Sigmoid colon (tissue), 7 donors: ENCODE measurements at places on chromosomes 7 and 10.

GRCh38 chr10:5089865-5090264, 4.3 kb upstream of the AKR1C3 start:
- DNase-seq: no peak

DNA sequence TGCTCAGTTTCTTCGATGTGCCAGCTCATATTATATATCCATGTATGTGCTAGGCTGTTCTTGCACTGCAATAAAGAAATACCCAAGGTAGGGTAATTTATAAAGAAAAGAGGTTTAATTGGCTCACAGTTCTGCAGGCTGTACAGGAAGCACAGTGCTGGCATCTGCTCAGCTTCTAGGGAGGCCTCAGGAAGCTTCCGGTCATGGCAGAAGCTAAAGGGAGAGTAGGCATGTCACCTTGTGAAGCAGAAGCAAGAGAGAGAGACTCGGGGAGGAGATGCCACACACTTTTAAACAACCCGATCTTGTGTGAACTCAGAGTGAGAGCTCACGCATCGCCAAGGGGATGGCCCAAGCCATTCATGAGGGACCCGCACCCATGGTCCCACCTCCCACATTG, 13.8 kb upstream of the ECHDC3 start:
- DNase-seq: no peak

DNA sequence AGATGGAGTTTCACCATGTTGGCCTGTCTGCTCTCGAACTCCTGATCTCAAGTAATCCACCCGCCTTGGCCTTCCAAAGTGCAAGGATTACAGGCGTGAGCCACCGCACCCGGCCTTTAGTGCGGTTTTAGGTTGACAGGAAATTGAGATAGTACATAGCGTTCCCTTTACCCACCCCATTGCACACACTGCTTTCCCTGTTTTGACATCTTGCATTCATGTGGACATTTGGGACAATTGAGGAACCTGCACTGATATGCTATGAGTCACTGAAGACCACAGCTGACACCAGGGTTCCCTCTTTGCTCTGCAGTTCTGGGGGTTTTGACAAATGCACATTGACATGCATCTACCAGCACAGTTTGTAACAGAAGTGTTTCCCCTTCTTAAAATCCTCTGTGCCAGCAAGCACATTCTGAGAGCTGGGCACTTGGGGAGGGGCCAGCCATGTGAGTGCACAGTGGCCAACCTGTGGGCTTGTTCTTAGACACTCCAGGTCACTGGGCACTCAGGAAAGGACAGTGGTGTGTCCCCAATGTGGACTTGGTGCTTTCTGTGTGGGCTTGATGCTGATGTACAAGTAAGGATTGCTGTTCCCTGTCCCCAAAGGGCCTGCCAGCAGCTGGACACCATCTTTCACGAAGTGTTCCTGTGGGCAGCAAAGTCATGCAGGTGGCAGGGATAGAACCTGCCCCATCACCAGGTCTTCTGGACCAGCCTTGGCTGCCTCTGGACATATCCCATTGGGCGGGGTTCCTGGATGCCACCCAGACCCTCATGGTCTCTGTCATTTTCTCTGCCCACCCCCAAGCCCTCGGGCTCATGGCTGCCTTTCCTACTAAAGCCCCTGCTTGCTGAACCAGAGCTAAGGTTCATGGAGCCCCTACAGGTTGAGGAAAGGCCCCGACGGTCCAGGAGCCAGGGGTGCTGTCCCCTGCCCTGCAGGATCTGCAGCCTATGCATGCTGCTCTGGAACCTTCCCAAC, 579.8 kb downstream of the GLRX3 start:
- no peak for DNase-seq

DNA sequence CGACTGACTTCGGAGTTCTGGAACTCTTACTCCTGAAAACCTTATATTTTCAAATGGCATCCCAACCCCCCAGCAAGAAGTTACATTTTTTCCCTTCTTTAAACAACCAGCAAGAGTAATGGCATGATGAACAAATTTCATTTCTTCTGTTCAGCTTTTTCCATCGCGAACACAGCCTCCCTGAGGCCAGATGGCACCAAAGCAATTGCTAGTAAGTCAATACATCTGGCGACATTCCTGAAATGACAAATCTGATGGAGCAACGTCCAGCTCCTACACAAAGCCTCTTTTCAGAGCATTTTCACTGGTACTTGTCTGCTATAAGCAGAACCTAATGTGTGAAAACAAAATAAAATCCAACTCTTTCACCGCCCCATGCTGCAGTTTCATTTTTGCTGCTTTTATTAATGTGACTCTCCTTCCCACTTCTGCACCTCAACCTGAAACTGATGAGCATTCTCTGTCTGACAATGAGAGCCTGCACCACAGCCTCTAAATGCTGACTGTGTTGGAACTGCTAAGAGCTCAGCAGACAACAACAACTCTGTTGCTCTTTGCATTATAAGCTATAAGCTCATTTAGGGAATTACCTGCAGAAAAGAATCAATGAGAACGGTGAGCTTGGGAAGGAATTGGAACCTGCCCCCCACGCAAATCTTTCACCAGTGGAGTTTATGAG, 229.8 kb downstream of the FGFR2 start:
- DNase-seq: no peak

DNA sequence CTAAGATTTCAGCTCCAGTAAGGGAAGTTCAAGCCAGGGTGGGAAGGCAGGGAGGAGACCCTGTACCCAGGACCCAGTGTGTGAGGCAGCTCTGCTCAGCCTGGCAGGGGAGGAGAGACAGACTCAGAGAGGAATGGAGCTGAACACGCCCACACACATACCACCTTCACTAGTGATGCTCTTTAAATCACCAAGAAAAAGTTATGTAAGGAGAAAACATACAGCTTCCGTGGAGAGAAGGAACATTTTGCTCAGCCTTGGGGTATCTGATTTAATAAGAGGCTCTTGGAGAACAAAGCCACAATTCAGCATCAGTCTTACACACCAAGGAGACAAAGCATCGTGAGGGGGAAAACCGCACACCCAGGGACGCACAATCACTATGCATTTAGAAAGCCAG, 62.9 kb downstream of the PRKAG2 start:
- DNase-seq: no peak
